ENCODE measurements at places on chromosomes 1 and 21. TPM values are rescaled to one million over a fixed set of nuclear protein-coding genes. Genes with fewer than 3 reads are reported as not detected.

Gene KCNJ15
- 76.4 TPM for total RNA-seq

Gene VANGL1
- 7.6 TPM for total RNA-seq

Gene TBX19
- 3.6 TPM for total RNA-seq

Gene GJB3
- 0.52 TPM for total RNA-seq

Gene RUNX3
- 1.7 TPM for total RNA-seq

Gene SH2D2A
- 2.4 TPM for total RNA-seq

Gene CYP4Z1
- total RNA-seq = 1.3 TPM

Gene NBPF8
- 17.2 TPM for total RNA-seq

- H3K27me3 ChIP-seq = no peaks in the 10 kb centered on the region
- H3K27ac ChIP-seq = no peak overlapping the region
- DNase-seq = no peak
Measured at GRCh38 chr1:228555074-228555994, 68.2 kb downstream of the RNF187 start.

DNA sequence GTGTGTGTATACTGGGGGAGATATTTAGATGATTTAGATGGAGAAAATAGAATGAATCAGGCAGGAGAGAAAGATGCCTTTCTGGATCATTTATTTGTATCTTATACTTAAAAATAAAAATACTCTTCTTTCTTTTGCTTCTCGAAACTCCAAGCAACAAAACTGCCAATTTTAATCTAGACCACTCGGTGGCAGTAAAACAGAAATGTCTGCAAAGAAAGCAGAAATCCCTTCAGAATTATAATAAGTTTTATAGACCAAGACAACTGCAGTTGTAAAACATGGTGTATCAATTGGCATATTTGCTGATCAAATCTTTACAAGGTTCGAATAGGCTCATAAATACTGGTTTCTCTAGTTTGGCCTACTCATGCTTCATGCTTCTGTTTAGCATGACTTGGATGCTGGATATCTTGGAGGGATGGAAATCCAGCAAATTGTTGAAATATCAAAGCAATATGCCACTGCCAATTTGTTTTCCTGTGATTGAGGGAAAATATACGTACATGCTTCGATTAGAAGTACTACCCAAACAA lies 15.1 kb upstream of the C1orf87 start:
- H3K36me3 ChIP-seq = no peaks in the 10 kb centered on the region
- H3K4me1 ChIP-seq = no peaks in the 10 kb centered on the region
- peak; percentile 33 for DNase-seq
- no peaks in the 10 kb centered on the region for H3K27me3 ChIP-seq

- no peak overlapping the region for H3K4me3 ChIP-seq
- H3K36me3 ChIP-seq = no peaks in the 10 kb centered on the region
- DNase-seq = no peak
- H3K27me3 ChIP-seq = no peaks in the 10 kb centered on the region
- peaks cover 10% of the 10 kb centered on the region for H3K4me1 ChIP-seq
Measured at GRCh38 chr1:175042650-175043049, 19.4 kb upstream of the MRPS14 start.

- no peak overlapping the region for H3K4me3 ChIP-seq
- H3K27me3 ChIP-seq = no peaks in the 10 kb centered on the region
- no peaks in the 10 kb centered on the region for H3K4me1 ChIP-seq
- no peak overlapping the region for H3K27ac ChIP-seq
Measured at GRCh38 chr1:186967656-186968394, 139.1 kb downstream of the PLA2G4A start.

- no peak overlapping the region for H3K27ac ChIP-seq
- H3K27me3 ChIP-seq = peaks cover 4% of the 10 kb centered on the region
- H3K4me1 ChIP-seq = no peaks in the 10 kb centered on the region
- DNase-seq = no peak
- H3K4me3 ChIP-seq = peak overlapping the region; percentile 10
Measured at GRCh38 chr1:204663644-204664383, 21.7 kb downstream of the LRRN2 start.

- DNase-seq = peak; percentile 2
- H3K4me3 ChIP-seq = no peak overlapping the region
- H3K27me3 ChIP-seq = no peaks in the 10 kb centered on the region
- H3K27ac ChIP-seq = no peak overlapping the region
Measured at GRCh38 chr1:97412166-97412565, 508.7 kb downstream of the DPYD start.

GRCh38 chr1:115115521-115116161 lies 26.3 kb upstream of the TSPAN2 start:
- H3K4me1 ChIP-seq = no peaks in the 10 kb centered on the region
- no peak overlapping the region for H3K4me3 ChIP-seq
- no peak overlapping the region for H3K27ac ChIP-seq
- no peaks in the 10 kb centered on the region for H3K27me3 ChIP-seq
- no peaks in the 10 kb centered on the region for H3K36me3 ChIP-seq

DNA sequence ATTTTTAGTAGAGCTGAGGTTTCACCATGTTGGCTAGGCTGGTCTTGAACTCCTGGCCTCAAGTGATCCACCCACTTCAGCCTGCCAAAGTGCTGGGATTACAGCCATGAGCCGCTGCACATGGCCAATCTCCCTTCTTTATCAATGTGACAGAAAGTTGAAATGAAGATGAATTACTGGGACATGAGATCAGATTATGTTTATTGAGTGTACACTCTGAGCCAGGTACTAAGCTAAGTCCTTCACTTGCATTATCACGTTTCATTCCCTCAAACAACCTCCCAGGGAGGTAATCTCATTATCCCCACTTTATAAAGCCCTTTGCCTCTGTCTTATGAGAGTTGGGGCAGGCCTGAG lies 6.3 kb upstream of the CHI3L2 start:
- H3K4me3 ChIP-seq = no peak overlapping the region
- no peaks in the 10 kb centered on the region for H3K36me3 ChIP-seq
- H3K27me3 ChIP-seq = no peaks in the 10 kb centered on the region
- H3K27ac ChIP-seq = no peak overlapping the region

DNA sequence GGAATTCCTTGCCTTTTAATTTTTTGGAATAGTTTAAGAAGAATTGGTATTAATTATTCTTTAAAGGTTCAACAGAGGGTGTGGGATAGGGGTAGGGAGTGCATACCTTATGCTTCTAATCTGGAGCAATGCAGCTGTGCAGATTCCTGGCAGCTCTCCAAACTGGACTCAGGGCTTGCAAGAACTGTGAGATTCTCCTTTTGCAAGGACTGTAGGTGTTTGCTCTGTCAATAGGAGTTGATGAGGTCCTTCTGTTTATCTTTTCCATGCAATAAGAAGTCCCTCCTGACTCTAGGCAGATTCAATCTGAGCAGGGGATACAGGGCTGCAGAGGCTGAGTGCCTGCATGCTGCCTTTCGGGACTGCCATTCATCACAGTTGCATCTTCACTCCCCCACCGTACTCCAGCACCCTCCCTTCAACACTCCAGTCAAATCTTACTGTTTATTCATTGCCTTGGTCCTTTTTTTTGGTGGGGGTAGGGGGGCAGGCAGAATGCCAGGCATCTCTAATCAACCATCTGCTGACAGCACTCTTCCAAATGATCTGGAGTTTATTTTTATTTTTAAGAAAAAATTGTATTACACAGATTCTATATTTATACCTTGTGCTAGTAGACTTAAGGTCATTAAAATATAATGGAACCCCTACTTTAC lies 122.3 kb downstream of the DISC1 start:
- no peak overlapping the region for H3K4me3 ChIP-seq
- peak; percentile 29 for DNase-seq
- no peaks in the 10 kb centered on the region for H3K27me3 ChIP-seq
- no peaks in the 10 kb centered on the region for H3K4me1 ChIP-seq

DNA sequence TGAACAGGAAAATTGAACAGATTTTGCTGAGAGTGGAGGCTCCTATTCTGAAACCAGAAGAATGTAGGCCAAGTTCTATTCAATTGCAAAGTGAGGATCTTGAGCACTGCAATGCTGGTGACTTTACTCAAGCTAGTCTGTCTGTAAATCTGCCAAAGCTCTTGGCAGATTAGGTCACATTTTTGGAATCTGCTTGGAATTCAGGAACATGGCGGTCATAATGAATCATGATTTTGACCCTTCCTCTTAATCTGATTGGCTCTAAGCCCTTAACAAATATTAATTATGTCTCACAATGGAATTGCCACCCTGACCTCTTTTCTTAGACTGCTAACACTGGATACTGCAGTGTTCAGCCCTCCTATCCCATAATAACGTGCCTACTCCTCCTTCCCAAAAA lies 7.2 kb upstream of the GNG12 start:
- H3K4me3 ChIP-seq = no peak overlapping the region
- H3K27ac ChIP-seq = peak overlapping the region; percentile 45
- peaks cover 4% of the 10 kb centered on the region for H3K27me3 ChIP-seq
- no peaks in the 10 kb centered on the region for H3K36me3 ChIP-seq

GRCh38 chr1:198919667-198920398 lies 281.0 kb downstream of the PTPRC start:
- peaks cover 5% of the 10 kb centered on the region for H3K4me1 ChIP-seq
- H3K36me3 ChIP-seq = no peaks in the 10 kb centered on the region
- no peak for DNase-seq
- H3K27me3 ChIP-seq = no peaks in the 10 kb centered on the region
- H3K4me3 ChIP-seq = no peak overlapping the region
- H3K27ac ChIP-seq = no peak overlapping the region

DNA sequence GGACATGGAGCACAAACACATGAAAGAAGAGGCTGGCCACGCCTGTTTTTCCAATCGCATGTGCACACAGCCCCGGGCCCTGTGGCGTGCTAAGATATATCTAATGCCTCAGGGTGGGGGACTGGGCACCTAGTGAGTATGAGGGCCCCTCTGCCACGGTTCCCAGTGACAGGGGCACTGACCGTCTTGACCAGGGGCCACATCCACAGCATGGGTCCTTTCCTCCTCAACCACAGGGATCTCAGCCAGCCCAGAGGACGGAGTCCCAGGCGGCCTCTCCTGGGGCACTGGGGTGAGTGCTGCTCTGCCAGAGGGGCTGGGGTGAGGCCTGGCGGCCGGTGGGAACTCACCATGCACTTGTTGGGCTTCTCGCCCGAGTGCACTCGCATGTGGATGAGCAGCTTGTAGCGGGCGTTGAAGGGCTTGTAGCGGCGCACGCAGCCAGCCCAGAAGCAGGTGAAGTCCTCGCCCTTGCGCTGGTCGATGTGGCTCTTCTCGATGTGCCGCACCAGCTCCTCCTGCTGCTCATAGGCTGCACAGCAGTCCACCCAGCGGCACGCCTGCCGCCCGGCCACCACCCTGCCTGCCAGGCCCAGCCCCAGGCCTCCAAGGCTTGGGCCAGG lies 134.7 kb downstream of the DMRTB1 start:
- H3K4me1 ChIP-seq = peaks cover 3% of the 10 kb centered on the region
- H3K27ac ChIP-seq = no peak overlapping the region
- no peaks in the 10 kb centered on the region for H3K27me3 ChIP-seq
- H3K36me3 ChIP-seq = no peaks in the 10 kb centered on the region

DNA sequence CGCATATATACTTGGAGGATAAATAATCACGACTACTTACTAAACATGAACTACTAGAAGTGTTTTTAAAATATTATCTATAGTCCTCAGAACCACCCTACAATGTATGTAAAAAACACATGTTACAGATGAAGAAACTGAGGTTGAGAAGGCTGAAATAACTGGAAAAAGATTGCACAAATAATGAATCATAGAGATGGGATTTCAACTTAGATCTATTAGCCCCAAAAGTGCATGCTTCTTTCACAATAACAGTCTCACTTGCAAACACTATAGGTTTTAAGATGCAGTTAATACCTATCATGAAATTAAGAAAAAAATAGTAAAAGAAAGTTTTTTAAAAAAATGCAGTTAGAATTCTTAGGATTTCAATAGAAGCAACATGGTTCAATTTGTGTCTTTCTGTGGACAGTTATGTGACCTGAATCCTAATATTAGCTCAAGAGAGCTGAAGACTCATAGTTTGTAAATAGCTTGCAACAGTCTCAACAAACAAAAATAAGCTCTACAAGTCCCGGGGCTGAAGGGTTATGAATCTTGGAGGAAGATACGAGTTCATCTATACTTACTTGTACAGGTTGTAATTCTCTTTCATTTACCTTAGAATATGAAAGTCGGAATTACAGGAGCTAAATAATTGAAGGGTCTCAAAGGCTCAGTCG lies 58.6 kb upstream of the NTPCR start:
- no peak overlapping the region for H3K27ac ChIP-seq
- H3K4me1 ChIP-seq = no peaks in the 10 kb centered on the region
- no peak for DNase-seq
- no peak overlapping the region for H3K4me3 ChIP-seq
- no peaks in the 10 kb centered on the region for H3K36me3 ChIP-seq
- H3K27me3 ChIP-seq = no peaks in the 10 kb centered on the region

- H3K36me3 ChIP-seq = no peaks in the 10 kb centered on the region
- DNase-seq = no peak
- no peaks in the 10 kb centered on the region for H3K4me1 ChIP-seq
- no peaks in the 10 kb centered on the region for H3K27me3 ChIP-seq
- no peak overlapping the region for H3K27ac ChIP-seq
Measured at GRCh38 chr1:223201967-223202366, 58.9 kb upstream of the TLR5 start.

DNA sequence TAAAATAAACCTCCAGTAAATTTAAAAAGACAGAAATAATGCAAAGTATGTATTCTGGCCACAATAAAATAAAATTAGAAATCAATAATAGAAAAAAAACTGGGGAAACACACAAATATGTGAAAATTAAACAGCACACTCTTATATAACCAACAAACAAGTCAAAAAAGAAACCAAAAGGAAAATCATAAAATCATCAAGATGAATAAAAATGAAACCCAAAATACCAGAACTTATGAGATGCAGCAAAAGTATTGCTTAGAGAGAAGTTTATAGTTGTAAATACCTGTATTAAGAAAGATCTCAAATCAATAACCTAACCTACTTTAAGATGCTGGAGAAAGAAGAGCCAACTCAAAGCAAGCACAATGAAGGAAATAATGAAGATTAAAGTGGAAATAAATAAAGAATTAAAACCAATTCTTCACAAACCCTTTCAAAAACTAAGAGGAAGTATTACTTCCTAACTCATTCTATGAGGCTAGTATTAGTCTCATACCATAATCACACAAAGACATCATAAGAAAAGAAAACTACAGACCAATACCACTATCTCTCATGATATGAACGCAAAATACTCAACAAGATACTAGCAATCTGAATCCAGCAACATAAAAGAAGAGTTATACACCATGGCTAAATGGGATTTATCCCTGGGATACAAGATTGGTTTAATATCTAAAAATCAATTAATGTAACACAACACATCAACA lies 6.4 kb upstream of the KRTAP10-3 start:
- no peak overlapping the region for H3K4me3 ChIP-seq
- no peak for DNase-seq
- H3K27me3 ChIP-seq = no peaks in the 10 kb centered on the region
- no peak overlapping the region for H3K27ac ChIP-seq
- no peaks in the 10 kb centered on the region for H3K36me3 ChIP-seq

- H3K4me3 ChIP-seq = no peak overlapping the region
- H3K27me3 ChIP-seq = no peaks in the 10 kb centered on the region
- H3K4me1 ChIP-seq = no peaks in the 10 kb centered on the region
- no peak overlapping the region for H3K27ac ChIP-seq
- H3K36me3 ChIP-seq = no peaks in the 10 kb centered on the region
Measured at GRCh38 chr1:230081751-230082150, 14.7 kb downstream of the GALNT2 start.

DNA sequence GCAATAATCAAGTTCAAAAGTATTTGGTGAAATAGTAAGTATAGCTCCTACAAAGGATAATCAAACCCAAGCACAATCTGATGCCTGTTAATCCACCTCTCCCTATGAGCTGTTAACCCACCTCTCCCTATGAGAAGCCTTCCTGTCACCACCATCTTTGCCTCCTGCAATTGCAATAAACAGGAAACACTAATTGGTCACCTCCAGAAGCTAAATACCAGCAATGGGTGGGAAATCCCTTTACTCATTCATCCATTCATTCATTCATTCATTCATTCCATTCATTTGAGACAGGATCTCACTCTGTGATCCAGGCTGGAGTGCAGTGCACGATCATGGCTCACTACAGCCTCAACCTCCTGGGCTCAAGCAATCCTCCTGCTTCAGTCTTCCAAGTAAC lies 132.8 kb downstream of the RERE start:
- H3K4me3 ChIP-seq = no peak overlapping the region
- H3K36me3 ChIP-seq = no peaks in the 10 kb centered on the region
- no peak for DNase-seq
- H3K27me3 ChIP-seq = no peaks in the 10 kb centered on the region
- peaks cover 16% of the 10 kb centered on the region for H3K4me1 ChIP-seq
- no peak overlapping the region for H3K27ac ChIP-seq

All from lung (tissue), 17 donors.